ENCODE measurements at places on chromosomes 1 and 21.

- DNase-seq: peak; percentile 67
Measured at GRCh38 chr1:27575840-27576331, 28.1 kb downstream of the AHDC1 start.

GRCh38 chr1:156114919-156115513 lies 505 bp downstream of the LMNA start:
- peak; percentile 43 for DNase-seq

DNA sequence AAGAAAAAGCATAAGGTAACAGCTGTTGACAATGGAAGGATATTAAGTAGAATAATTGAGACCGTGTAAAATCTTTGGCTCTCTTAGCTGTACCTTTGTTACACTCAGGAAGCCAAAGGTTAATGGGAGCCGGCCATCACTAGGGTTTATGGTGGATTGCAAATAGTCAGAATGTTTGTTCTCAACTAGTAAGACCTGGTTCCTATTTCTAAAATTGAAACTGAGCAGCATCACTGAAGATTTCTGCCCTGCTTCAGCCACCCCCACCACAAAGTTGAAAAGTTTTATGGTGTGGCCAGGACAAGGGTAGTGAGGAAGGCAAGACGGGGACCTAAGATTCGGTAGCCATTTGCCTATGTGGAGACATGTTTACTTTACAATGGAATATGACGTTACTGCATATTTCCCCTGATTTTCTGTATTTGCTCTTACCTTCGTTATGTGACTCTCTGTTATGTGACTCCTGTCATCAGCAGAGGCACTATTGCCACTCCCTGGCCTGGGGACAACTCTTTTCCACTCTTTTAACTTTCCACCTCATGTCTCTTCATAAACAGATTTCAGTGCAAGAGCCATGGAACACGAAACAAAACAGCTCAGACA lies 41.4 kb upstream of the KIF1B start:
- no peak for DNase-seq

DNA sequence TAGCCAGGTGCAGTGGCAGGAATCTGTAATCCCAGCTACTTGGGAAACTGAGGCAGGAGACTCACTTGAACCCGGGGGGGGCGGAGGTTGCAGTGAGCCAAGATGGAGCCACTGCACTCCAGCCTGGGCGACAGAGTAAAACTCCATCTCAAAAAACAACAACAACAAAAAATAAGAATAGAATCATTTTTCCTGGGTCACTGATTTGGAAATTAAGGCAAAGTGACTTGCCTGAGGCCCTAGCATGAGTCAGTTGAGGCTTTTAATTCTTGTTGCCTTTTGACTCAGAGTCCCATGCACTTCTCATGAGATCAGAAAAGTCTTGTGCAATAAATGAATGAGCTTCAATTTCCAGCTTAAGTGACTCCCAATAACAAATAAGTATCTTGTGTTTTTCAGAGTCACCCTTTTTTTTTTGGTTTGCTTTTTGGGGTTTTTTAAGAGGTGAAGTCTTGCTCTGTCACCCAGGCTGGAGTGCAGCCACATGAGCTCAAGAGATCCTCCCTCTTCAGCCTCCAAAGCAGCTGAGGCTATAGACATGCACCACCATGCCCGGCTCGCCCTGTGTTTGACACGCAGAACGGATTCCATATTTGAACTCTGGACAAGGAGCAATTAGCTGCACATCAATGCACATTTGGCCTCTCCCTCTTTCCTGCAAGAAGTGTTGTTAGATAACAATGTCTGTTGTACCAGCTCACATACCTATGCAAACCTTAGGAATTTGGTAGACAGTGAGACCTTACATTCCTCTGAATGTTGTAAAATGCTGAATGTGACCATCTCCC lies 3.4 kb upstream of the PLEKHM2 start:
- peak; percentile 95 for DNase-seq

GRCh38 chr1:205965036-205965884 lies 22.0 kb upstream of the SLC26A9 start:
- DNase-seq: no peak

DNA sequence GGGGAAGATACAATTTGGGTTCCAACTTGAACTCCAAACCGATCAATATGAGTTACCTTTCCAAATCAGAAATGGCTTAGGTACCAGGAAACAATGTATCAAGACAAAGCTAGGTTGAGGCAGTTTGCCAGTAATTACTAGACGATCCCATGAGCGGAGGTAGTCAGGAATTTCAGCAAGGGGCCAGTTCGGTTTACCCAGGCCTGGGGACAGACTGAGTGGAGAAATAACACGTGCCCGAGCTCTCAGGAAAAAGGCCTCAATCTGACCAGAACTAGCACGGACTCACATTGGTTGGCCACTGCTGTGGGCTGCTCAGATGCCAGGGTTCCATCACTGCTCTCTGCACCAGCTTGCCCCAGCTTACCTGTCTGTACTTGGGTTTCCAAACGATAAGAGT lies 15.3 kb downstream of the CLSTN1 start:
- DNase-seq: no peak

DNA sequence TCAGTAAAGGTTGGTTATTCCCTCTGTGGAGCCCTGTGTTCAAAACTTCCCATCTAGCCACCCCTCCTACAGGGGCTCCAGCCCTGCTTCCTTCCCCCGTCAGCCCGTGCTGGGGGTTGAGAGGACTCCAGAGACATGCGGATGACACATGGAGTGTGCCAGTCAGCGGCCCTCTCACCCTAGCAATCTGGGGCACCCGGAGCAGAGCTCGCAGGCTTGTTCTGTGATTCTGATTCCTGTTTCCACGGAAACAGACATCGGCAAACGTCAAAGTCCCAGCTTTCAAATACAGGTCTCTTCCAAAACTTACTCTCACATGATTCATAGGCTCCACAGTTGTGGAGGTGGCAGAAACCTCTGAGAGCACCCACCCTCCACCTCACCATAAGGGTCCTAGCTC lies 9.8 kb upstream of the SSBP3 start:
- no peak for DNase-seq

GRCh38 chr1:226915672-226915995 lies 24.5 kb upstream of the COQ8A start:
- no peak for DNase-seq

DNA sequence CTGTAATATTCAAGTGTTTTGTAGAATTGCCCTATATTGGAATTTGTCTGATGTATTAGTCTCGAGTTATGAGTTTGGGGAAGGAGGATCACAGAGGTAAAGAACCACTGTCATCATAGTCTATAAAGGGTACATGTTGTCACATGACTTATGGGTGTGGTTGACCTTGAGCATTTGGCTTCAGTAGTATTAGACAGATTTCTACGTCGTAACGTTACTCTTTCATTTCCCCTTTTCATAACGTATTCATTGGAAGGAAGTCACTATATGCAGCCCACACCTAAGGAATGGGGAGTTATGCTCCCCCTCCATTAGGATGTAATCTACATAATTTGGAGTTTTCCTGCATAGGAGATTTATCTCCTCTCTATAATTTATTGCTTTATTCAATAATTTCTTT lies 110.1 kb upstream of the VAV3 start:
- no peak for DNase-seq

DNA sequence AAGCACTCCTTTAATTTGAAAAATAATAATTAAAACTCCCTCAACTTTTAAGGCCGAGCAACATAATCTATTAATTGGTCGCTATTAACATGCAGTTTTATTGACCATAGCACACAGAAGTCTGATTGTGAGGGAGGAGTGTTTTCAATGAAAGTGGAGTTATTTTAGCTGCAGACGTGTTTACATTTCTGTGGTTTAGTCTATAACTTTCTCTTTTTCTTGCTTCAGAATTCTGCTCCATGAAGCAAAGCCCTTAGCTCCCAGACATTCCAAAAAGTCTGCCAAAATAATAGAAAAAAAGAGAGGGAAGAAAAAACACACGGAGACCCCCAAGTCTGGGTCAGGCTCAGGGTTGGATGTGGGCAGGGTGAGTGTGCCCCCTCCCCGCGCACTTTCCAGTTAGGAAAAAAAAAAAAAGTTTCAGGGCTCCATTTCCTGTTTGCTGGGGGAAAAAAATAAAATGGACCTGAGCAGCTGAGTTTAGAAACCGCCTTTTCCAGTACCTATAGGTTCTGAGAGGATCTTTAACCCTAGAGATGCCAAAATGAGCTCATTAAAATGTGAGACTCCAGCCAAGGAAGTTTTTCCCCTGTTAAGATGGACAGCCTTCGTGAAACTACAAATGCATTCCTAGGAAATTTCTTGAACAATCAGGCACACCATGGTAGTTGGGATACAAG lies 143.7 kb upstream of the ETS2 start:
- peak; percentile 70 for DNase-seq

DNA sequence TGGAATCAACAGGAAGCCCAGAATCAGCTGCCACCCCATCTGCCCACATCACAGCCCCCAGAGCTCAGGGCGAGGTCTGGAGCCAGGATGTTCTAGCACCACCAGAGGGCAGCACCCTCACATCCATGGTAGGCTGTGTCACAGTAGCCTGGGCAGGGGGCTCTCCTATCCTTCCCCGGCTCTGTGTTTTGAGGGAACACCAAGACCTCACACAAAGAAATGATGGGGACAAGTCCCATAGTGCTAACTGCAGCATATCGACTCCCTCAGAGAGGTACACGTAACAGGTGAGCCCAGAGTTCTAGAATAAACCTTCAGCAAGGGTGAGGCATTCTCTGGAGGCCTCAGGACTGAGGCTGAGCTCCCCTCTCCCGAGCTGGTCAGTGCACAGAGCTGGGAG lies 2.3 kb upstream of the KCNC4 start:
- DNase-seq: peak; percentile 60

GRCh38 chr1:27873671-27874384 lies 1.5 kb downstream of the THEMIS2 start:
- DNase-seq: no peak

DNA sequence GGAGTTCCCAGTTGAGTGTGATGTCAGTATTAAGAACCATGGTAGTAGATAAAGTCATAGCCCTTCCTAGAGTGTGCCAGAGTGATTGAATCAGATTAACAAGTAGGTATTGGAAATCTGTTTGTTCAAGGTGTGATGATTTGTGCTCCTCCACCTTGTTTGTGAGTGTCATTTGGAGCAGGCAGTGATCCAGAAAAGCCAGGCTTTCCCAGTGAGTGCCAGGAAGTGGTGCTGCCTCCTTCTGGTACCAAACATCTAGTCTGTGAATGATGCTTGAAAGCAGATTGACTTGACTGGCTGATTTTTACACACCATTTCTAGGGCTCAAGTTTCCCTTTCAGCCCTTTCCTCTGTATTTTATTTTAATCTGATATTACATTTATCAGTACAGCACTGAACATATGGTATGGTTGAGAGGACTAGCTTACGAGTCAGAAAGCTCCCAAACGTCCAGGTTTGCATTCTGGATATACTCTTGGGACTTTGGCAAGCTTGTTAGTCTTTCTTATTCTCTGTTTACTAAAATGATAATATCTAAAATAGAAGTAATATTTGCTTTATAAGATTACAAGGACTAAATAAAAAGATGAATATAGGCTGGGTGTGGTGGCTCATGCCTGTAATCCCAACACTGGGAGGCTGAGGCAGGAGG lies 100.7 kb downstream of the PATJ start:
- DNase-seq: peak; percentile 20

GRCh38 chr1:207831517-207832327 lies 79.2 kb downstream of the CD34 start:
- peak; percentile 24 for DNase-seq

DNA sequence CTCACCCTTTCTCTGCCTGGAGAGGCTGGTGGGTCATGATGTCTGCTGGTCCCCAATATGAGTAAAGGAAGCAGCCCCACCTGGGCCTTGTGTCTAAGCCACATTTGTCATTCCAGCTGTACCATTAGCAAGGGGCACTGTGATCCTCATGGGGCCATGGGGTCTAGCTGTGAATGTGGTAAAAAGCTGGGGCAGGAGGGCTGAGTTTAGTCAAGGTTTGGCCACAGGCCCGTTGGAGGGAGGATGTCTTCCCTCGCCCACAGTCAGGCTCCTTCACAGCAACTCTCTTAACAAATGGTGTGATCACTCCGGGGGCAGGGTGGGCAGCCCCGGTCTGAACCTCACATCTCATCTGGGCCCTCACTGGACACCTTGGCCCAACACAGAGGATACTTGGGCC lies 115.4 kb downstream of the DMRTB1 start:
- no peak for DNase-seq

DNA sequence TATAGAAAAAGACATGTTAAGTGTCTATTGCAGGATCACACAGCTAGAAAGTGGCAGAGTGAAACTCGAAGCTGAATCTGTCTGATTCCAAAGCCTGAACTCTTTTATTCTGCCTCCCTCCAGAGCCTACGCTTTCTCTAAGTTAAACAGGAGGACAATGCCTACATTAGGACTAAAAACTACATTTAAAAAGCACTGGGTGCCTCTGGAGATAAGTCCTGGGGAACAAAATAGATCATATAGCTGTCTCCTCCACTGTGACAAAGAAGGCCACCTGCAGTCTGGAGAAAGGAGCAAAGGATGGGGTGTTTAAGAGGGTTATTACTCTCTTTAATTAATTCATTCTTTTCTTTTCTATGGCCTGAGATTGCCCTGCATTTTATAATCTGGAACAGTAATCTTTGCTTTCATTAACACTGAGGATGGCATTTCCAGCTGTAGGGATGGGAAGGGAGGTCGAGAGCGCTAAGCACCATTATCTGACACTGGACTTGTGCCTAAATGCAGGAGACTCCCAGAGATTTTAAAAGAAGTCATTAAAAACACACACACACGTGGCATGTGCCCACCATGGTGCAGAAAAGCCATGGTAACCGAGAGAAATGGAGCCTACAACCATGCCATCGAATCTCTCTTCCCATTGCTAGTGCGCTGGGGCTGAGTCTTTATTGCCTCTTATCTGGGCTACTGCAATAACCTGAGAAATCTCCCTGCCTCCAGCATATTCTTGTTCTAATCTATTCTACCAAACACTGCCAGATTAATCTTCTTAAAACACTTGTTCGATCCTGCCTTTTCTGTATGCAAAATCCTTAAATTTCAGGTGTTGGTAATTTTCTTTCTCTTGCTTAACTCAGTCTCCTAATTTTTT lies 92.2 kb downstream of the PLXNA2 start:
- no peak for DNase-seq
